Spinal cord (tissue), 10 donors: ENCODE measurements at places on chromosomes 7 and 10. TPM values are rescaled to one million over a fixed set of nuclear protein-coding genes. Genes with fewer than 3 reads are reported as not detected.

The ADAMTS14 gene
- total RNA-seq: 4.7 TPM

The FAM20C gene
- total RNA-seq: 17.1 TPM

The RBP4 gene
- 2.3 TPM for total RNA-seq

The OGDHL gene
- 23.2 TPM for total RNA-seq

The SPDYE6 gene
- not detected for total RNA-seq

The PTN gene
- total RNA-seq: 566 TPM

The SPDYE8 gene
- total RNA-seq: not detected

- no peak for DNase-seq
Observed at GRCh38 chr7:48106906-48107659, 18.0 kb downstream of the UPP1 start.

GRCh38 chr7:11701829-11702560 lies 130.0 kb downstream of the THSD7A start:
- DNase-seq: no peak

DNA sequence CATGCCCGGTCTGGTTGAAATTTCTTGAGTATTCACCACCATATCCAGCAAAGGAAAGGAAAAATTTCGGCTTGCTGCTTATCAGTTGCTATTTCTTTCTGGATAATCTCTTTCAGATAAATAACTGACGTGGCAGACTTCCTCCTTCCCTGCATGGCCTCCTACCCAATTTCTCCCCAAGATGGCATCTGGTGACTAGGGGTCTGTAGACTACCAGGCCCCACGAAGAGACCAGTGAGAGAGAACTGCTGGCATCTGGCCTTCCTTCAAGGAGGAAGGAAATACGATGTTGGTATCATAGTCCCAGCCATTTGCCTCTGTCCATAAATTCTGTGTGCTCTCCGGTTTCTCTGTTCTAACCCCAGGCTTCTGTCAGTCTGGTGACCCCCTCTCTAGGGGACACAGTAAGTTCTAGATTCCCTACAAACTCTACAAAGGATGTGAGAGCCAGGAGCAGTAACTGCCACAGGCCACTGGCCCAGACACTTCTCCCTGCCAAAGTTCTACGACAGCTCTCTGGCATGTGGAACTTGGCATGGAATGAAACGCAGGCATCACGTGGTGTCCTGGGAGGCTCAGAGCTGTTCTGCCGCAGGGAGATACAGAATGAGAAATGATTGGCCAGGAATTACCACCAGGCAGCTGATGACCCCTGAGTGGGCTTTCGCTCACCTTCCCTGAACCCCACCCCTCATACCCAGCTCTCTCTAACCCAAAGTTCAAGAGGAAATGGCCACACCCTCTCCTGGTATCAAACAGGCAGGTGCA lies 30.0 kb upstream of the MSRB2 start:
- DNase-seq: no peak

DNA sequence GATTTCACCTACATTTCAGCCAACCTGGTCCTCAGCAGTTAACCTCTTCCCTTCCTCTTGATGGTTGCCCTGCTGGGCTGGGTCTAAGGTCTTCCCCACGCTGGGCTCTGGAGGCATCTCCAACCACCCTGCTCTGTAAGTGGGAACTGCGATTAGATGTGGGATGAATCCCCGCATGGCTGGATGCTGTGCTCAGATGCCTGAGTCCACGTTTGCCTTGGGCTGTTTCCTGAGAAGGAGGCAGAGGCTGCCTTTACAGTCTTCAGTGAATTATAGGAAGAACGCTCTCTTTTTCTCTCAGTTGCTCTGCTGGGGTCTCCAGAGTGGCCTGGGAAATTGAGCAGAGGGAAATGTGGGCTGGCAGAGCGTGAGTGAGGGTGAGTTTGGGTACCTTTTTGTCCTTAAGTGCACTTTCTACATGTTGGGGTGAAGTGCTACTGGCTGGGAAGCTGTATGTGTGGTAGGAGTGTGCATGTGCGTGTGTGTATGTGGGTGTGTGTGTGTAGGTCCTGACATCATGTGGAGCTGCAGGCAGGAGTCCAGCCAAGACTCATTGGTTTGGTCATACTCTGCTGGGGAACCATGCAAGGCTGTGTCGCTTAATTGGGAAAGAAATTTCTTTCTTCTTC lies 1.5 kb downstream of the GIMAP8 start:
- DNase-seq: no peak

- DNase-seq: no peak
Observed at GRCh38 chr10:614139-614711, 75.2 kb downstream of the DIP2C start.

DNA sequence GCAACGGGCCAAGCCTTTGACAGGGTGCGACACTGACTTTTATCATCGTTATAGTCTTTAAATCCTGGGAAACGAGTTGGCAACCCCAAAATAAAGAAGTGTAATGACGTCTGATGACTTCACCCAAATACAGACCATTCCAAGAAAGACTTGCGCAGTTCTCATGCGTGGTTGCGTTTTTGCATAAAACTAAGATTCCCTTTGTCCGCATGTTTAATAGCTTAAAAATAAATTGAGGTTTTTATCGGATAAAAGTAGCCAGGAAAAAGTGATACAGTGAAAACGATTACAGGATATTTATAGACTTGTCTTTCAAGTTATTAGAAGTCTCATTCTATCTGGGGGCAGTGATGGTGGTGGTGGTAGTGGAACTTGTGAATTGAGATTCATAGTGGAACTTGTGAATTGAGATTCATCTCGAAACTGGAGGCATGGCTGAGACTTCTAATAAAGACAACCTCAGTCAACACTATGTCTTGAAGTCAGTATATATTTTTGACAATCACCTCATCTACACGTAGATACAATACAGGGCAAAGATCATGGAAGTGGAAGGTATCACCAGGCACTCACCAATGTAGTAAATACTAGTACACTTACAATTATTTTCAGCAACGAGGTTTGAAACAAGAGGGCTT lies 1.2 kb upstream of the NAMPT start:
- DNase-seq: no peak

GRCh38 chr10:110822712-110823311 lies 48.9 kb upstream of the PDCD4 start:
- DNase-seq: peak; percentile 55

DNA sequence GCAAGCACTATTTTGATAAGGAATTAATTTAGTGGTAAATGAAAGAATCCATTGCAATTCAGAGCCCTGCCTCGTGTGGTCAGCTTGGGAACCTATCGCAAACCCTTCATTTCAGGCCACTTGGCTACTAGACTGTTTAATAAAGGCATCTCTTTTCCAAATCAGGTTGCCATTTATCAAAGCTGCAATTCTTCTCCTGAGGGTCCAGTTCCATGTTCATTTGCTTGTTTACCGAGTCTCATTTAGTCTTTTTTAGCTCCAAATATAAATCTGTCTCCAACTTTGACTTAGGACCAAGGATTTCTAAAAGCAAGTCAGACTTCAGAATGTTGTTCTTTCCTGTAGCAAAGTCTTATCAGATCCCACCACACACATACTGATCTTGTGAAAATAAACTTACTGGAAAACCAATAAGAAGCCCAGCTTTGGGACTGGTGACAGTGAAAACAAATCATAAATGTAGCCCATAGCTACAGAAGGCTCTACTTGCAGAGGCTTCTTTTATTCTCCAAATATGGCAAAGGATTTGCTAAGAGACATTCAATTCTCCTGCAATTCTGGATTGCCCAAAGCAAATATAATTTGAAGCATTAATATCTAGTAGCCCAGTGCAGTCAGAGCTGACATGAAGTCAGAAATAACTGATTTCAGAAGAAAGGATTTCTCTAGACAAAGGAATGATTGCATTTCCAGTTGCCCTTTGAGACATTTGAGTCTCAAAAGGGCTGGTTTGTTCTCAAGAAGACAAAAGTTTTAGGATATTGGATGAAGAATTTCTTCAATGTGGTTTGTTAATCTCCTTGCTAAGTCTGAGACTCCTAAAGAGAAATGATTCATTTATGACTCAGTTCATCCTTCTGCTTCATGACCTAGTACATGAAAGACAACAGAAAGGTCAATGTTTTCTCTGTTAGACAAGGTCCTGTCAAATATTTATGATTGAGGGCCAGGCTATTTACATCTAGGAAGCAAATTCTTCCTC lies 28.0 kb downstream of the PPP1R3C start:
- DNase-seq: no peak

DNA sequence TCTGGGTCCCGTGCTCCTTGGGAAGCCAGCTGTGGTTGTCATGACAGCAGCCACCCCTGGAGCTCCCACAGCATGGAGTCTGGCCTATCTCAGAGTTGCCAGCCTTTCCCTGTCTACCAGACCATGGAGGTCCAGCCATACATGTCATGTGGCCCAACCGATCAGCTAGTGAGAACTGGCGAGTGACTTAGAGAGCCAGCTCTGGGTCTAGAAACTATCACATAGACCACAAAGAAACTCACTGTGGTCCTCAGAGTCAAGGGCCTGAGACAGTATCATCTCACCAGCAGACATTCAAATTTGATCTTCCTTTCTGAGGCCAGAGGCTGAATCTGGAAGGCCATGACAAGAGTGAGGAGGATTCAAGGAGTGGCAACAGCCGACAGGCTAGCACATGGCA lies 223.3 kb upstream of the GPR26 start:
- DNase-seq: no peak

GRCh38 chr7:98211221-98211675 lies at the start of gene BHLHA15:
Gene BHLHA15, plus strand, starts transcription at chr7:98211439. Its CDS starts 871 bp downstream, at chr7:98212310.
- DNase-seq: no peak

DNA sequence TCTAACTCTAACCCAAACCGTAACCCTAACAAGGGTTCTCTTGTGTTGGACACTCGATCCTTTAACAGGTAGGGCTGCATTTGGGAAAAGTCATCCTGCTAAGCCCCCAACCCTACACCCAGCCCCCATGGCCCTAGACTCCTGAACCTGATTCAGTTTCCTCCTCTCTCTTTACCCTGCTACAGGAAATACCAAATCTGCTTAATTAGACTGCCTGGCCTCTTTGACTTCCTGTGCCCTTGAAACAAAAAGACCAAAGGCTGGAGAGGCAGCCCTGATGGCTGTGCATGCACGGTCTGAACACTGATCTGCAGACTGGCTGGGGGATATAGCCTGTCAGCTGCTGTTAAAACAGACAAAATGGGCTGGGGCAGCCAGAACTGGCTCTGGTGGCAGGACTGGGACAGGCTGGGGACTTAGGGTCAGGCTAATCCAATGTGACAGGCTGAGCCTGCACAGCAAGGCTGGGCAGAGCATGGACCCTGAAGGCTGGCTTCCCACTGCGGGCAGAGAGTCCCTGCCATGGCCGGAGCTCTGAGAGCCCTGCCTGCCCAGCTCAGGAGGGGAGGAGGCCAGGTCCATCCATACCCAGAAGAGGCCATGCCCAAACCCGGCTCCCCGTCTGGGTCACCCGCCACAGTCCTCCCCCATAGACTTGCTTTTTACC lies 51.0 kb upstream of the MSMB start:
- no peak for DNase-seq

GRCh38 chr7:94338921-94339371 lies 55.7 kb upstream of the COL1A2 start:
- DNase-seq: no peak

DNA sequence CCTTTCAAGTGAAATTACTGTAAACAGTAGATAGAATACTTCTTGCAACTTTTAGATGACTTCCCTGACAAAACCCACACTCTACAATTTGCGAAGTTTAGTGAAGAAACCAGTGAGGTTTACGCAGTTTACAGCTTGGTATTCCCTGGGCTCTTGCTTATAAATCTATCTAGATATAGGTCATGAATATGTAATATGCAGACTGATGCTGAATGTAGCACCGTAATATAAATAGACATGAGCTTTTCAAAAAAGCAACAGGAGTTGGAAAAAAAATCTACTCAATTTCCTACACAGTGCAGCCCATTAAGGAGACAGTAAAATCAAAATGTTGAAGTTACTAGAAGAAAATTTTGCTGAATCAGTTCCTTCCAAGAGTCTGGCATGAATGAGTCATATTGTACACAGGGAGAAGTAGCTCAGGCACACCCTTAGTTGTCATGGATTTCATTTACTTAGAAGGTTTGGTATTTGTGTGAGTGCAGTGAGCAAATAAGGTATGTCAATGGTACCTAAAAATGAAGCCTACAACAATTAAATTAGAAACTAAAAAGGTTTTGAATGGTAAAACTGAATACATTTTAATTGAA lies 67.7 kb upstream of the NEUROD6 start:
- DNase-seq: no peak

DNA sequence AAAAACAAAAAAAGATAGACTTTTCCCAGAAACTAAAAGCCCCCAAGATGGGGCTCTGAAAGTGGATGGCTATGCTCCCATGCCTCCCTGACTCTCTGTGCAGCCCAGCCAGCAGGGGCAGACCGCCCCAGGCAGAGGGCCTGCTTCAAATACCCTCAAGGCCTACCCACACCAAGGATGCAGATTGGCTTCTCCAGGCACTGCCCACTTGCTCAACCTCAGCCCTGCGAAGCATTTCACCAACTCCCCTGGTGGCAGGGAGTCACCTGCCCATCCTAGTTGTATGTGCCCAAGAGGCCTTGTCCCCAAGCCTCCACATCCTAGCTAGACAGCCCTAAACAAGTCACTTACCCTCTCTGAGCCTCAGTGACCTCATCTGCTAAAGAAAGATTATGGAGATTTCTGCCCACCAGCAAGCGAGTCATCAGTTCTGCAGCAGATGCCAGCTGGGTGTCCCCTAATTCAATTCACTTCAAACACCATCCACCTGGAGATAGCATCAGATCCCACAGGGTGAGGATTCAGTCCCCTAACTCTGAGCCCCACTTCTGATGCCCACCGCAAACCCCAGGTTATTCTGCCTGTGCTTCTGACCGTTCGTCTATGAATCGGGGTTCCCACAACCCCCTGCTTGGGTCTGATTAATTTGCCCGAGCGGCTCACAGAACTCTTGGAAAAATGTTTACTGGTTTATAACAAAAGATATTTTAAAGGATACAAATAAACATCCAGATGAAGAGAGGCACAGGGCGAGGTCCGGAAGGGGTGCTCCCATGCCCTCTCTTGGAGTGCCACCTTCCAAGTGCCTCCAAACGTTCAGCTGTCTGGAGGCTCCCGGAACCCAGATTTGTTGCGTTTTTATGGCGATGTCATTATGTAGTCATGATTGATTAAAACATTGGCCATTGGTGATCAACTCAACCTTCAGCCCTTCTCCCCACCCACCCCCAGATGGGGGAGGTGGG lies 18.6 kb upstream of the ZMIZ1 start:
- no peak for DNase-seq

- no peak for DNase-seq
Observed at GRCh38 chr10:11448545-11449244, 162.8 kb downstream of the USP6NL start.

DNA sequence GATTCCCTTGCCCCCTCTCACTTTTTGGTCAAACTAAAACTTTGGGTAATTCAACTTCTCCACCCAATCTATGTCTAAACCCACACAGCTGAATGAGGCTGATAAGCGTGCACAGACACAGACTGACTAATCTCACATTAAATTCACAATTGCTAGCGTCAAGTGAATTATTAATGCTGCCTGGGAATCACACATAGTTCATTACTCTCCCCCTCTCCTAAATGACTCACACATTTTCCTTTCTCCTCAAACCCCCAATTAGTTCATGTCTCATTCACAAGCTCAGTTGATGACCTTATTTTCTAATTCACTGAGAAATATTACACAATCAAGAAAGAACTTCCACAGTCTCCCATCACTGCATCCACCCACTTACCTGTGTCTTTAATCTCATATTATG lies 14.5 kb downstream of the KLF14 start:
- DNase-seq: no peak

- DNase-seq: no peak
Observed at GRCh38 chr7:133303931-133304330, 51.1 kb downstream of the EXOC4 start.

GRCh38 chr7:13407911-13408310 lies 581.6 kb downstream of the ETV1 start:
- no peak for DNase-seq

- DNase-seq: no peak
Observed at GRCh38 chr10:125451319-125451718, 231.6 kb downstream of the TEX36 start.
